ENCODE measurements at places on chromosomes 11 and 22. TPM values are rescaled to one million over a fixed set of nuclear protein-coding genes. Genes with fewer than 3 reads are reported as not detected.

The H19 gene
- total RNA-seq, result 0.76 TPM

The LBHD1 gene
- 2.8 TPM for total RNA-seq

The CRACR2B gene
- total RNA-seq, result 64.1 TPM

The CCDC87 gene
- total RNA-seq, result 1.2 TPM

The SLC22A6 gene
- not detected for total RNA-seq

The NPTXR gene
- total RNA-seq, result 13.4 TPM

The PATE1 gene
- total RNA-seq, result not detected

Data from GM23338 (cell line).